ENCODE measurements at places on chromosomes 1 and 21.

DNA sequence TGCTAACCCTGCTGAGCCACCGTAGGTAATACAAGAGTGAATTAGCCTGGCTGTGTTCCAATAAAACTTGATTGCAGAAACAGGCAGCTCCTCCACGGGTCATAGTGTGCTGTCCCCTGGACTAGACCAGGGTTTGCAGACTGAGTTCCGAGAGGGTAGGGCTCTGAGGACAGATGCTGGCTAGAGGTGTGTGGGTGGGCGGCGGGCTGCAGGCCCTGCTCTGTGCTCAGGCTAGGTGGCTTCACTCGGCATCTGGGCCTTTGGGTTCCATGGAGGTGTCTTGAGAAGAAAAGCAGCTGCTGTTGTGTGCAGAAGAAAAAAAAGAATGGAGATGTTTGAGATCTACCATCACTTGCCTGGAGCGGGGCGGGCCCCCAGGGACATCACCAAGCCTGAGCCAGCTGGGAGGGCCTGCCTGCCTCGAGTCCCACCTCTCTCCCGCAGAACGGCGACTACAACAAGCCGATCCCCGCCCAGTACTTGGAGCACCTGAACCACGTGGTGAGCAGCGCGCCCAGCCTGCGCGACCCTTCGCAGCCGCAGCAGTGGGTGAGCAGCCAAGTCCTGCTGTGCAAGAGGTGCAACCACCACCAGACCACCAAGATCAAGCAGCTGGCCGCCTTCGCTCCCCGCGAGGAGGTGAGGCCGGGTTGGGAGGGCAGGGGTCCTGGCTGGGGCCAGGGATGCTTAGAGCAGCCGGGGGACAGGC lies 7.9 kb downstream of the TMEM201 start:
- no peak for DNase-seq

GRCh38 chr21:37742532-37742931 lies 173.7 kb downstream of the KCNJ6 start:
- DNase-seq = no peak

- no peak for DNase-seq
Observed at GRCh38 chr1:212613440-212614335, 5.1 kb downstream of the ATF3 start.

DNA sequence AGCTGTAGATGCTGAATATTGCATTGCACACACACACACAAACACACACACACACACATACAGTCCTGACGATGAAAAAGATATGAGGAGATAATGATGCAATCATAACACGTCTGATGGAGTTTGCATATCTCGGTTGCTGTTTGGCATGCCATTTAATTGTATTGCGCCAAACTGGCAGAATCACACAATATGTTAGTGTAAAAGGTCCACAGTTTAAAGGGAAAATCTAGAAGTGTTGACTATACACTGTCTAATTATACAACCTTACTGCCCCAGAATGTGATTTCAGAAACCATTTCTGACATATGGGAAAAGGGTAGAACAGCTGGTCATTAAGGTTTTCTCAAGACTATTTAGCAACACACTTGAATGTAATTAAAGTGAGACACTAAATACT lies 123.7 kb upstream of the PROX1 start:
- DNase-seq = no peak

GRCh38 chr1:85351202-85351828 lies 74.9 kb upstream of the BCL10 start:
- no peak for DNase-seq

DNA sequence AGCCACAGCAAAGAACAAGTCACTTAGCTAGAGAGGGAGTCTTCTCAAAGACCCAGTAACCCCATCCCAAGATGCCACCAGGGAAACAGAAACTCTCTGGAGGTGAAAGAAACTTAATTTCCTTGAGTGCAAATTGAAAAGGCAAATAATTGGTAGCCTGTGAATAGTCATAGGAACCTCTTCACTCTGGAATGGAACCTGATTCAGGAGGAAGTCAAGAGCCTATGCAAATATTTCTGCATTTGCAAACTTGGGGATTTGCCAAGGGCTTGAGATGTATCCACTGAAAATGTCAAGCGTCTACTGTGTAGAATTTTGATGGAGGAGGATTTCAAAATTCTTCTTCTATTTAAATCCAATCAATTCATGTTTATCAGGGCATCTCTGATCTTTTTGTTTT lies 5.7 kb downstream of the HIVEP3 start:
- DNase-seq = no peak

DNA sequence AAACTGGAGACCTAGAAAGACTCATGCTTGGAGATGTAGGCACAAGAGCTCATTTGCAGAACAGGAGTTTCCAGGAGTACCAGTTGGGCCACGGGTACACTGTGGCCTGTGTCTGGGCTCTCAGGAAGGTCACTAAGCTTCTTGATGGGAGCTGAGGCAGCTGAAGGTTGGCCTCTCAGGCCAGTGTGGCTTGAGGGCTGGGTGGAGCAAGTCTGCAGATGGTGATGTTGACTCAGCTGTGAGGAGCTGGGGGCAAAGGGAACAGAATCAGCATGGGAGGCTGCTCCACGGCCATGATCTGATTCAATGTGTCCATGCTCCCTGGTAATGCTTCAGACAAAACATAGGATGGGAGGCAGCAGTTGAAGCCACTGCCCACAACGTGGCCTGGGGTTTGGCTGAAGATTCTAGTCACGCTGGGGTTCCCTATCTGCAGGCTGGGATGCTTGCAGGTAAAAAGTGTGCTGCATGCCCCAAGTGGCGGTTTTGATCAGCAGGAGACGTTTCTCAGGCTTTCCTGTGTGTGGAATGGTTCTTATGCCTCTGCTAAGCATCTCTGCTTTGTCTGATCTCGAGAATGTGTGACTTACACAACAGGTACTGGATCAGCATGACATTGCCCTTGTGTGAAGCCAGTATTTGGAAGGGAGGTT lies 15.4 kb upstream of the TENT5C start:
- DNase-seq = no peak

- no peak for DNase-seq
Observed at GRCh38 chr1:25958465-25958864, 39.4 kb downstream of the PAFAH2 start.

GRCh38 chr1:32997381-32997891 lies 32.8 kb upstream of the RNF19B start:
- no peak for DNase-seq

DNA sequence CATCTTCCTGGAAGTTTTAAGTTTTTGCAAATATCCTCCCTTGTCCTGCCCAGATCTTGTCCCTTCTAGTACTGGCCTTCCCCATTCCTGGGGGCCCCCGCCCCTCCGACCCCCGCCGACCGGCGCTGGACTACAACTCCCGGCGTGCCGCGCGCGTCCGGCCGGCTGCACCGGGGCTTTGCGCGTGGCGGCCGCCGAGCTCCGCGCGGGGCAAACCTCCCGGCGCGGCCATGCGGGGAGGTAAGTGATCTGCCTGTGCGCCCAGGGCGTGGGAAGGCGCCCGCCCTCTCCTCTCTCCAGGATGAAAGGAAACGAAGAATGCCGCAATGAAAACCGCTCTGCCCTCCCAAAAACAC lies 3.2 kb upstream of the SAMD13 start:
- DNase-seq = no peak

DNA sequence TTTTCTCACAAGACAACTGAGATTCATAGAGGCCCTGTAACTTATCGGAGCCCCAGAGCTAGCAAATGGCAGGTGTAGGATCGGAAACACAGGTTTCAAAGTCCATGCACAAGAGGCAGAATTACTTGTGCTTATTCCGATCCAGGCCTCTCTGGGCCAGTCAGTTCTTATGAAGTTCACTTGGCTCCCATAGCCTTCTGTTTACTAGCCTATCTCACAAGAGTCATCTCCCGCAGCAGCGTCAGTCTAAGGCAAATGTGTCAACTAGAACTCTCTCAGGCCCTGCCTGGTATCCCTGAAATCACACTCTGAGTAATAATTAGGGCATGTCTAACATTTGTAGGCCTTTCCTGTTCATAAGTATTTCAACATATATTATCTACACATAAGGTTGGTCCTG lies 43.3 kb downstream of the PHC2 start:
- DNase-seq = no peak

DNA sequence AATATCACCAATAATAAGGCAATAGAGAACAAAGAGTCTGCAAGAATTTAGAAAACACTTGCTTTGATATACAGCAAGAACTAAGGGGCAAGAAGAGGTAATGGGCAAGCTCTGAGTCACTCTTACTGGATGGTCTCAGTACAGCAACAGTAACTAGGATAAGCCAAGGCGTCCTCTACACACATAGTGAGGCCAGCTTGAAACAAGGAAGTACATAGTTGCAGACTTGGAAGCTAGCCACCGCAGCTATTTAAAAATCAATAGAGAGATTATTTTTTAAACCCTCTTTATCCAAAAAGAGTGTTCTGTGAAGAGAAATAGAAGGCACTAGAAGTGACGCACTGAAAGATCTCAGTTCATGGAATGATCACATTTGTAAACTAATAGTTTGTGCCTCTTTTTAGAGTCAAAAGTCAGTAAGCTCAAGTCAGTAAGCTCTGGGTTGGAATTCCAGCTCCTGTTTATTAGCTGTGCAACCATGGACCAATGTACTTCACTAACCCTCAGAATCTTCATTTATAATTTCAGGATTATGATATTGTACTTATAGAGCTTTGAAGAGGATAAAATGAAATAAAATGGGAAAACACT lies 118.6 kb downstream of the AKT3 start:
- no peak for DNase-seq

- no peak for DNase-seq
Observed at GRCh38 chr1:110011527-110012041, 22.8 kb upstream of the STRIP1 start.

DNA sequence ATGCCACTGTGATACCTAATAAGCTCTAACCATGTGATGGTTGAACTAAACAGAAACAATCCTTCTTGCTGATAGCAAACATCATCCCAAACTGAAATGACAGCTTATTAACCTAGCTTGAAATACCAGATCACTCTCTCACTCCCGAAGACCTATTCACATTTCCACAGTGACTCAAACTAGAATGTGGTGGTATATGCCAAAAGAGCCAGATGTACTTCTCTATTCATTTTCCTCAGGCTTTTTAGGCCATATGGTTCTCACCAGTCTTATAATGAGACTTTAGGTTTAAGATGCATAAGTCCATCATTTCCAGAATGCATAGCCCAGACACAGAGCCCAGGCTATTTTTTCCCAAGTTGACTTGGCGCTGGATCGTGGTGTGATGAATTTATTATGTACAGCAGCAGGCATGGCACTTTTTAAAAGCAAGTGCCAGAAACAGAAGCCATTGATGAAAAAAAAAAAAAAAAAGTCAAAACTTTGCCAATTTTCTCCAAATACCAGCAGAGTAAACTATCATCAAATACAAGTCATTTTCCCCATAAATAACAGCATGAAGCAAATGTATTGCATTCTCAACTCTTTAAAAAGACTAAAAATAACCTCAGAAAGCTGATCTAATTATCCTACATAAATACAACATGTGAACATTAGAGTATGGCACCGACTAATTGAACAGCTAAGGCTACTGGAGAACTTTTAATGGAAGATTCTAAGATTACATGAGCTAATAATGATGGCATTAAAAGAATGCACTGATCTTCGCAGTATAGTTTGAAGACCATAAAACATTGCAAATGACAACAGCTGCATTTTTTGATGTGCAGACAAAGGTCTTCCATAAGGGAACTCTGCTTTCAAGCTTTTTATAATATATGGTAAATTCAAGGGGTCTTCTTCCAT lies 365.4 kb downstream of the LRRIQ3 start:
- no peak for DNase-seq

GRCh38 chr1:246730839-246731238 lies 6.6 kb downstream of the SCCPDH start:
- DNase-seq = no peak

GRCh38 chr1:77534456-77534855 lies 148.0 kb downstream of the ZZZ3 start:
- DNase-seq = no peak

GRCh38 chr21:17780539-17780938 lies 38.6 kb downstream of the C21orf91 start:
- DNase-seq = no peak

- DNase-seq = no peak
Observed at GRCh38 chr1:227776331-227776771, 39.1 kb upstream of the PRSS38 start.

DNA sequence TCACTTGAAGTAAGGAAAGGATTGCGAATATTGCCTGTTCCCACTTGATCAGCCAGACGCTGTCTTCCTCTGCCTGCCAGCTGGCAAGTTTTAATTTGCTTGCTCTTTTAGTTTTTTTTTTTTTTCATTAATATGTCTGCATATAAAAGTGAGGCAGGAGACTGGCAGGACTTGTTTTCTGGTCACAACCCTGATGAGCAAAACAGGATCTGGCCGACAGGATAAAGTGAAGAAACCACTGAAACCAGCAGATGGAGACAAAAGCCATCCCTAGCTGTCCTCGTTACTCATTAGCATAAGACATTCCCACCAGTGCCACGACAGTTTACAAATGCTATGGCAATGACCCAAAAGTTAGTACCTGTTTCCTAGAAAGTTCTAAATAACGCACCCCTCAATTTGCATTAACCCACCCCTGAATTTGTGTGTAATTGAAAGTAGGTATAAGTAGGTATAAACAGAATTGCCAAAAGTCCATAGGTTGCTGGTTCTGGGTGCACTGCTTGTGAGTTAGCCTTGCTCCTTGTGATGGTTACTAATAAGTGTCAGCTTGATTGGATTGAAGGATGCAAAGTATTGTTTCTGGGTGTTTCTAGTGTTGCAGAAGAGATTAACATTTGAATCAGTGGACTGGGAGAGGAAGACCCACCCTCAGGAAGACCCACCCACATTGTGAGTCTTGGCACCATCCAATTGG lies 60.8 kb downstream of the ZNF684 start:
- no peak for DNase-seq

- DNase-seq = no peak
Observed at GRCh38 chr1:47205918-47206317, 16.1 kb upstream of the PDZK1IP1 start.

- no peak for DNase-seq
Observed at GRCh38 chr1:160129558-160129957, 14.0 kb downstream of the ATP1A2 start.

DNA sequence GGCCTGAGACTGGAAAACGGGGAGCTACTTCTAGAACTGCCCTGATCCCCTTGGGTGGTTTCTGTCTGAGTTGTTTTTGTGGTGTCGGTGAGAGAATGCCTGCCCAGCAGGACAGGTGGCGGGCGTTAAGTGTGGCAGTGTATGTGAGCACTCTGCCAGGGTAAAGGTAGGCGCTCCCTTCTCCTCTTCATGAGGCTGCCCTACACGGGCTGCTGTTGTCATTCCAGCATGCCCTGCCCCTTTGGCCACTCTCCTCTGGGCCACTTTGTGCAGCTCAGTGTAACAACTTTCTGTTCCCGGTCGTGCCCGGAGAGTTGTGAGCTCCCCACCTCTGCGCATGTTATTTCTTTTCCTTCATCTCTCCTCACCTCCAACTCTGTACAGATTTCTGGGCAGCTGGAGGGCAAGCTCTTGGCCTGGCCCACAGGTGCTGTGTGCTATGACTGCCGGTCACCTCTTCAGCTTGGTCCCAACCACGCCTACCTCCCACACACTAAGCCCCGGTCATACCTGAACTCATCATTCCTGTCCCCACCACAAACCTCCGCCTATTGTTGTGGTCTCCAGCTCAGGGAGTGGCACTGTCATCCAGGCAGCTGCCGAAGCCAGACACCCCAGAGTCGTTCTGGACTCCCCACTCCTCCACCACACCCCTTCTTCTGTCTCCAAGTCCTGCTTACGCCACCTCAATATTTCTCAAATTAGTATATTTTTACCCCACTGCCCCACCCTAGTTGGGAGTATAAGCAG lies 69.0 kb downstream of the GADD45A start:
- no peak for DNase-seq

Data from NCI-H187 (cell line).